ENCODE measurements at places on chromosomes 5 and 9. TPM values are rescaled to one million over a fixed set of nuclear protein-coding genes. Genes with fewer than 3 reads are reported as not detected.

Gene C7
- not detected for polyA plus RNA-seq

Gene POMT1
- 4.8 TPM for polyA plus RNA-seq

Gene LPAR1
- polyA plus RNA-seq = not detected

Gene GFRA3
- not detected for polyA plus RNA-seq

Gene DOCK8
- polyA plus RNA-seq = 15.3 TPM

Gene ADAMTS12
- polyA plus RNA-seq = not detected

Gene GSN
- 226 TPM for polyA plus RNA-seq

Gene PCSK1
- not detected for polyA plus RNA-seq

GRCh38 chr9:132793606-132794580, 84.2 kb downstream of the AK8 start:
- H3K4me1 ChIP-seq = no peaks in the 10 kb centered on the region
- no peak overlapping the region for H3K4me3 ChIP-seq
- H3K27me3 ChIP-seq = peaks cover 20% of the 10 kb centered on the region
- H3K36me3 ChIP-seq = no peaks in the 10 kb centered on the region

DNA sequence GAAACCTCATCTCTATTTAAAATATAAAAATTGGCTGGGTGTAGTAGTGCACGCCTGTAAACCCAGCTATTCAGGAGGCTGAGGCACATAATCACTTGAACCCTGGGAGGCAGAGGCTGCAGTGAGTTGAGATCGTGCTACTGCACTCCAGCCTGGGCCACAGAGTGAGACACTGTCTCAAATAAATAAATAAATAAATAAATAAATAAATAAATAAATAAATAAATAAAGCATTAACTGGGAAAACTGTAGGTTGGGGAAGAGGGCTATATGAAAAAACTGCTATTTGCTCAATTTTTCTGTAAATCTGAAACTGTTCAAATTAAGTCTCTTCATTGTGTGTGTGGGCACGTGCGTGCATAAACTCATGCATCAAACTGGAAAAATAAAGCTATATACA, 59.9 kb upstream of the RAPGEF6 start:
- H3K4me3 ChIP-seq = no peak overlapping the region
- H3K4me1 ChIP-seq = no peaks in the 10 kb centered on the region
- H3K27ac ChIP-seq = no peak overlapping the region

- no peaks in the 10 kb centered on the region for H3K4me1 ChIP-seq
- no peak for DNase-seq
- H3K27me3 ChIP-seq = no peaks in the 10 kb centered on the region
- H3K4me3 ChIP-seq = no peak overlapping the region
Observed at GRCh38 chr5:134592141-134592746, 40.4 kb downstream of the SAR1B start.

DNA sequence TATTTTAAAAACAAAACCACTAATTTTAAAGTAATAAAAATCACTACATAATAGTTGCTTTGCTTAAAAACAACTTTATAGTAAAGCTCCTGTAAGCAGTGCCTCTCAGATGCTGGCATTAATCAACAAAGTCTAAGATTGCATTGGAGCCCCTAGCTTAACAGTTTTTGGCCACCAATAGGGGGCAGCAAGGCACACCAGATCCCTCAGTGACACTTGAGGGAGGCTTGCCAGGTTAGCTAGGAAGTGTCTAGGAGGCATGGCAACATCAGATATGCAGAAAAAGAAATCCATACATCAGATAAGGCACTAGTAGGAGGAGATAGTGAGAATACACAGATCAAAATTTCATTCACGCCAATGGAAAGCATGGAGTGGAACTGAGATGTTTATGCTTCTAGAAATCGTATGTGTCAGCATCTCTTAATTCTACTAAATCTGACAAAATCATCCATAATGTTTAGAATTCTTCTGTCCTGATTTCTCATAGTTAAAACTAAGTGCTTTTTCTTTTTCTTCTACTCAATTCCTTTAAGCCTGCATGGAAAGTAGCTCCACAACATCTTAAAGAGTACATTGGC, 73.6 kb upstream of the PAM start:
- no peaks in the 10 kb centered on the region for H3K4me1 ChIP-seq
- no peaks in the 10 kb centered on the region for H3K36me3 ChIP-seq
- H3K27ac ChIP-seq = no peak overlapping the region
- peaks cover 2% of the 10 kb centered on the region for H3K27me3 ChIP-seq
- H3K4me3 ChIP-seq = no peak overlapping the region
- peak; percentile 39 for DNase-seq

DNA sequence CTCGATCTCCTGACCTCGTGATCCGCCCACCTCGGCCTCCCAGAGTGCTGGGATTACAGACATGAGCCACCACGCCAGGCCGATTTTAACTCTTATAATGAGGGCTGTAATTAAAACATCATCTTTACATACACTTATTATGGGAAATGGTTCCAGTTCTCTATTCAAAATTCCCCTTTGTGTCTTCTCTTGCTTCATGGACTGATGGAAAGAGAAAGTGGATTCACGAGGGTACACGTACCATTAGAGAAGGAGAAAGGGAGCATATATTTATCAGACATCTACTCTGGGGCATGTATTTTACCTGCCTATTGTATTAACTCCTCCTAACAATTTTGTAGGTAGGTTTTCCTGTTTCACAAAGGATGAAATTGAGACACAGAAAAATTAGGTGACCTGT, 31.1 kb downstream of the PTGS1 start:
- H3K27ac ChIP-seq = no peak overlapping the region
- no peaks in the 10 kb centered on the region for H3K36me3 ChIP-seq
- H3K27me3 ChIP-seq = peaks cover 6% of the 10 kb centered on the region
- H3K4me1 ChIP-seq = no peaks in the 10 kb centered on the region

DNA sequence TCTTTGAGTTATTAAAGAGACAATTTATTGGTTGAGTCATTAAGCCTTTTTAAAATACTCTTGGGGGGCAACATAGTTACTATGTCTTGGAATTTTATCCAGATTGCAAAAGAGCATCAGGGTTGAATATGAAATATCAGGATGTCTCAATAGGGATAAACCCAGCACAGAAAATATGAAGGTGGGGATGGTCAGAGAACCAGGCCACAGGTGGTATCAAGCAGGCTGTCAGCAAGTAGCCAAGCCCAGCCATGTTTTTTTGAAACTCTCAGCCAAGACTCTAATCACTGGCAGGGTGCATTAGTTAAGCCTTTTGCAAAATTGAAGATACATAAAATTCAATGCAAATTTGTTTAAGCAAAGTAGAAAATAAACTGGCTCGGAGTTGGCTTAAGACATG, 468.9 kb downstream of the DTWD2 start:
- DNase-seq = no peak
- no peaks in the 10 kb centered on the region for H3K27me3 ChIP-seq
- H3K4me1 ChIP-seq = no peaks in the 10 kb centered on the region
- H3K27ac ChIP-seq = no peak overlapping the region
- H3K36me3 ChIP-seq = no peaks in the 10 kb centered on the region

GRCh38 chr9:76545191-76545590, 86.2 kb downstream of the GCNT1 start:
- no peak for DNase-seq
- H3K4me1 ChIP-seq = no peaks in the 10 kb centered on the region
- H3K27ac ChIP-seq = no peak overlapping the region
- H3K27me3 ChIP-seq = peaks cover 1% of the 10 kb centered on the region

DNA sequence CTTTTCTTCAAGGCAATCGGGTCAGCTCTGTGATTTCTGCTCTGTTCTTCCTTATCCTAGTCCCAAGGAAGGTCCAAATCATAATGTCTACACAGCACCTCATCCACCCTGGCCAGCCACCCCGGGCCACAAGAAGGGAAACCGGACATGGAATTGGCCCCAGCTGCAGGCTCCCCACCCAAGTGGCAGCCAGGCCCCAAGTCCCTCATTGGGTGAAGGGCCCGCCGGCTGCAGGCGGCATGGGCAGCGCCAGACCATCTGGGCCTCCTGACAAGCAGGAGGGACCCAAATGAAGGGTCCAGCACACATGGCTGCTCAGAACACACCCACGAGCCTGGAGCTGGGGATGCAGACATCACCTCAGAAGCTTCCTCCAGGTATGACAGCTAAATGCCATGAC, 33.7 kb downstream of the BICD2 start:
- H3K4me3 ChIP-seq = no peak overlapping the region
- H3K36me3 ChIP-seq = no peaks in the 10 kb centered on the region
- DNase-seq = no peak
- H3K27me3 ChIP-seq = no peaks in the 10 kb centered on the region

DNA sequence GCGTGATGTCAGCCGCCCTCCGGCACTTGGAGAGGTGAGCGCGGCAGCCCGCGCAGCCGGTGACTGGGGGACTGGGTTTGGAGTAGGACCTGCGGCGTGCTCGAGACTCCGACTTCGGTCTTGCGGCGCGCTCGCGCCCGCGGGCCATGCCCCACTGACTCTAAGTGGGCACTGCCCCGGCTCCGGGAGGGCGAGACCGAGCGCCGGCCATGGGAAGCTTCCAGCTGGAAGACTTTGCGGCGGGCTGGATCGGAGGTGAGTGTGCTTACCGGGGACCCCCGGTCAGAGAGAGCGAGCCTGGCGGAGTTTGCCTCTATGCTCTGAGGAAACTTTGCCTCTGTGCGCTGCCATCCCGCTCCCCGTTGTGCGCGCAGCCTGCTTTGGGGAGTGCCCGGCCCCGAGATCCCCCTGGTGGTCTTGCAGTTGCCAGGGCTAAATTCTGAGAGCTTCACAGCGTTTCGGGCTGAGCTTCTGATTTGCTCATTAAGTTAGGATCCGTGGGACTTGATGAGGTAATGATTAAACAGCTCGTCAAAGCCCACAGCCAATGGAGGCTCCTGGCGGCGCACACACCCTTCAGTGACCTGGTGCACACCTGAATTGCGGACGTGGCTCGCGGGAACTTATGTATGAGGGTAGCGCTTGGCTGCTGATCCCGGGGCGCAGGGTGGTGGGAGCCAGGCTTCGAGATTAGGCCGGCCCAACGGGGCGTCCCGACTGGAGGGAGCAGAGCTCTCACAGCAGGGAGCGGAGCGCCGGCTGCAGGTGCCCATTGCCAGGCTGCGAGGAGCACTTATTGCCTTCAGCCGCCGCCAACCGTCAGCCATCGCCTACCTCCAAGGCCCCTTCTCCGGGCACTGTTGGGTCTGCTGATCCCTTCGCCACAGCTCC, at the start of gene SLC25A48:
Gene SLC25A48, plus strand, starts transcription at position 25 of the 891 bp plus-strand sequence. Its CDS starts 185 bp downstream, at position 210.
- DNase-seq = no peak
- H3K27me3 ChIP-seq = peaks cover 15% of the 10 kb centered on the region
- H3K4me3 ChIP-seq = no peak within 1 kb of the TSS
- H3K36me3 ChIP-seq = no peaks in the 10 kb centered on the region

- peaks cover 19% of the 10 kb centered on the region for H3K27me3 ChIP-seq
- peak overlapping the region; percentile 99 for H3K27ac ChIP-seq
- peaks cover 72% of the 10 kb centered on the region for H3K4me1 ChIP-seq
- peak overlapping the region; percentile 91 for H3K4me3 ChIP-seq
Observed at GRCh38 chr9:136538599-136539426, 7.0 kb downstream of the NOTCH1 start.

DNA sequence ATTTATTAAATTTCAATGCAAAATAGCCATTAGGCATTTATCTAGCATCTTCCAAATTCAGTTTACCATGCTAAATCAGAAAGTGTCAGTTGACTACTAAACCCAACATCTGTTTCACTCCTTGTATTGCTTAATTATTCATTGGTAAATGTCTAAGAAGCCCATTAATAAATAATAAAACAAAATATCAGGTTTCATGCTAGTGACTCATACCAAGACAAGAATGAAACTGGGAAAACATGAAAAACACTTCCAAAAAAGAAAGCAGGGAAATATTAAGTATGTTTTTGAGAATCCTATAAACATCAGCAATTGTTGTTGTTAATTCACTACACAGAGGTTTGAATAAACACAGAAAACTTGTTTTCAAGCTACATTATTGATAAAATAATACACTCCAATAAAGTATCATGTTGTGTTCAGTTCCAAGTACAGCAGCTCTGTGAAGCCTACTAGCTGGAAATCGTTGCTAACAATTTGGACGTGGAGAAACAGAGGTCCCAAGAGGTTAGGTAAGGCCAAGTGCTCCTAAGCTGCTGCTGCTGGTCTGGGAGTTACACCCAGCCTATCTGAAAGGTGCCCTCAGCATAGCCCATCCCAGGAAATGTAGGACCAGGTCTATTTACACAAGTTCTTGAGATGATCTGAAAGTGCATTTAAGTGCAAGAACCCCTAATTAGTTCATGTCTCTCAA, 78.8 kb downstream of the GNAQ start:
- no peak overlapping the region for H3K27ac ChIP-seq
- no peaks in the 10 kb centered on the region for H3K27me3 ChIP-seq
- DNase-seq = no peak
- H3K36me3 ChIP-seq = no peaks in the 10 kb centered on the region
- peaks cover 43% of the 10 kb centered on the region for H3K4me1 ChIP-seq
- no peak overlapping the region for H3K4me3 ChIP-seq

- DNase-seq = no peak
- H3K36me3 ChIP-seq = no peaks in the 10 kb centered on the region
- H3K27ac ChIP-seq = no peak overlapping the region
- peaks cover 3% of the 10 kb centered on the region for H3K27me3 ChIP-seq
Observed at GRCh38 chr5:168365581-168366081, 74.2 kb downstream of the WWC1 start.

- peak overlapping the region; percentile 85 for H3K4me3 ChIP-seq
- H3K27ac ChIP-seq = peak overlapping the region; percentile 80
- DNase-seq = peak; percentile 69
- H3K27me3 ChIP-seq = peaks cover 4% of the 10 kb centered on the region
- peaks cover 46% of the 10 kb centered on the region for H3K4me1 ChIP-seq
Observed at GRCh38 chr5:68369457-68370125, 154.0 kb downstream of the PIK3R1 start.

DNA sequence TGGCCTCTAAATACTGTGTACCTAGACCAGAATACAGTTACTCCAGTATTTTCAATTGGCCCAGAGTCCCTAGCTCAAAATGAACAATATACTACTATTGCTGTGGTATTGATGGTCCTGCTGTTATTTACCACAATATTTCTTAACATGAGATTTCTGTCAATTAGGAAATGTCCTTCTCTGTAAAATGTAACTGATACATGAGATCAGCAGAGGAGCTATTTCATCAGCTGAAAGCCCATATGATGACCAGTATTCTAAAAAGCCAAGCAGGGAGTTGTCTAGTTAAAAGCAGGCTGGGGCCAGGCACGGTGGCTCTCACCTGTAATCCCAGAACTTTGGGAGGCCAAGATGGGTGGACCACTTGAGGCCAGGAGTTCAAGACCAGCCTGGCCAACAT, 187.7 kb upstream of the PTGER4 start:
- peaks cover 6% of the 10 kb centered on the region for H3K27me3 ChIP-seq
- no peak overlapping the region for H3K4me3 ChIP-seq
- no peak overlapping the region for H3K27ac ChIP-seq
- no peak for DNase-seq
- peaks cover 23% of the 10 kb centered on the region for H3K4me1 ChIP-seq

GRCh38 chr9:87766697-87767096, 40.8 kb downstream of the CTSL start:
- H3K27me3 ChIP-seq = peaks cover 5% of the 10 kb centered on the region
- DNase-seq = no peak
- no peaks in the 10 kb centered on the region for H3K36me3 ChIP-seq
- no peak overlapping the region for H3K27ac ChIP-seq

DNA sequence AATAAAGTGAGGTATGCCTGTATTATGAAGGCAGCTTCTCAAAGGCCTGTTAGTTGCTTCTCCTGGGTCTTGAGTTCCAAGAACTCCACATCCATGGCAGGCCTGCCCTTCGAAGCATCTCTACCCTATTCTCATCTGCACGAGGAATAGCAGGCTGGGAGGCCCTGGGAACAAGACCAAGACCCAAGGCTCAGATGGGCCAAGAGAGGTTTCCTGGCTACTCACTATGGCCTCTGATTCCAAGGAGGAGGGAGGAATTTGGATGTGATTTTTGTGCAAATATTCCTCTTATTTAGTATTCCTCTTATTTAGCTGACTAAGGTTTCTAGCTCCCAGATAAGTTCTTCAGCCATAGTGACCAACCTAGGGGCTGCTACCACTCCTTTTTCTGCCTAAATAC, 151.3 kb downstream of the SAXO1 start:
- no peaks in the 10 kb centered on the region for H3K4me1 ChIP-seq
- H3K27me3 ChIP-seq = peaks cover 3% of the 10 kb centered on the region
- no peak overlapping the region for H3K4me3 ChIP-seq
- no peak overlapping the region for H3K27ac ChIP-seq
- no peaks in the 10 kb centered on the region for H3K36me3 ChIP-seq

All from immature natural killer cell (primary cell).